Effector memory CD4-positive, alpha-beta T cell (primary cell): ENCODE measurements at places on chromosomes 6 and 20.

- no peak for DNase-seq
Observed at GRCh38 chr6:37507690-37508421, 8.2 kb upstream of the CCDC167 start.

DNA sequence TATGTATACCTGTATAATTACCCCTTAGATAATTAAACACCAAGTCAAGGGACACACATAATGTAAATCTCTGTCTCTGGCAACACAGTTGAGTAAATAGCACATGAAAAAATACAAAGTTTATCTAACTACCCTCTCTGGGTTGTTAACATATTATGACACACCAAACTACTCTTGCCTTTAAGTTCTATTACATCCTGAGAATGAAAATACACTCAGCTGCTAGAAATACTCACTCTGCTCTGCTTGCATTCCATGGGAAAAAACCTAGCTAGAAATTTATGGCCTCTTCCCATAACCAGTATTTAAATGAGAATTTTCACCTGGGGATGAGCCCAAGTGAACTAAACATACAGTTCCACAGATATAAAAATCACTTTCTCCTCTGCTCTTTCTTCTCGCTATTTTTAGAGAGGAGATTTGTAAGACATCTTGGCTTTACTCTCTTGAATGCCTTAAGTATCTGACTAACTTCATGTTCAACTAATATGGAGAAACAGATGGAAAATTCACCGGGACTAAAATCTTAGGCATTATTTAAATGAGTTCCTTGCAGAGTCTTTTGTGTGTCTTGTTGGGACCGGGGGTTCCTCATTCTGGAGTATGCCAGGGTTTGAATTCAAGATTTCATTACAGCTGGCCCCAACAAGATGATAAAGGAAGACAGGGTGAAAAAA is 140.9 kb downstream of the GJA10 start:
- DNase-seq, result no peak

DNA sequence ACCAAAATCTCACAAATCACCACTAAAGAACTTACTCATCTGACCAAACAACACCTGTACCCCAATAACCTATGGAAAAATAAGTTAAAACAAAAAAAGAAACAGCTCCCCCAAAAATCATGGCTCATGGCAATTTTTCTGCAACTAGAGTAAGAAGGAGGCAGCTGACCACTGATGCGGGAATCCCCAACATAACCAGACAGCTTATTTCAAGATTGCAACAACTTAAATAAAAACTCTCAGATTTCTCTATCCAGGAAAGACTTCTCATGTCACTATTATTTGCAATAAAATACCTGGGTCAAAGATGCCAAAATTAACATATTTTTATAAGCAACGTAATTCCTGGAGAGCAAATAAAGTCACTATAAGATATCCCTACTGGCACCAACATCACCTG is 128.1 kb upstream of the LY86 start:
- DNase-seq, result no peak

- DNase-seq, result no peak
Observed at GRCh38 chr6:43798688-43799444, 28.9 kb downstream of the VEGFA start.

- no peak for DNase-seq
Observed at GRCh38 chr6:1704711-1705110, 95.0 kb downstream of the FOXC1 start.

- no peak for DNase-seq
Observed at GRCh38 chr6:13383328-13384163, 55.2 kb upstream of the TBC1D7 start.

- DNase-seq, result no peak
Observed at GRCh38 chr6:56246881-56247653, at the start of gene COL21A1. COL21A1 (minus strand) TSS chr6:56247580; CDS start chr6:56182618, 64,962 bp downstream.

DNA sequence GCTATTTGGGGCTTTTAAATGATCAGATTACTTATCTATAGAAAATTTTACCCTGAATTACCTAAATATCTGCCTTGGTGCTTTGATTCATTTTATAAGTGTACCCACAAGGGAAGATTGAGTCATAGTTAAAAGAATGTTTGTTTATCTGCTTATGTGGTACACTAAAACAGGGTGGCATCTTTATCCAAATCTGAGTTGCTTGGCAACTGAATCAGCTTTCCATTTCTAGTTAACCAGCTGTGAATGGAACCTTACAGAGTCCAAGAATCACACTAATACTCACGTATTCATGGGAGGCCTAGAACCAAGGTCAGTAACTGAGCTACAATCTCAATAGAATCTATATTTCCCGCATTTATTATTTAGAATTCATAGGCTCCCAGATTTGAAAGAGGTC is 44.0 kb upstream of the CAP2 start:
- DNase-seq, result no peak

- no peak for DNase-seq
Observed at GRCh38 chr6:37260444-37260843, 2.5 kb upstream of the TMEM217 start.

GRCh38 chr6:160972111-160972510 is 19.5 kb upstream of the MAP3K4 start:
- DNase-seq, result no peak

- no peak for DNase-seq
Observed at GRCh38 chr6:81484251-81484650, 268.2 kb downstream of the TENT5A start.

DNA sequence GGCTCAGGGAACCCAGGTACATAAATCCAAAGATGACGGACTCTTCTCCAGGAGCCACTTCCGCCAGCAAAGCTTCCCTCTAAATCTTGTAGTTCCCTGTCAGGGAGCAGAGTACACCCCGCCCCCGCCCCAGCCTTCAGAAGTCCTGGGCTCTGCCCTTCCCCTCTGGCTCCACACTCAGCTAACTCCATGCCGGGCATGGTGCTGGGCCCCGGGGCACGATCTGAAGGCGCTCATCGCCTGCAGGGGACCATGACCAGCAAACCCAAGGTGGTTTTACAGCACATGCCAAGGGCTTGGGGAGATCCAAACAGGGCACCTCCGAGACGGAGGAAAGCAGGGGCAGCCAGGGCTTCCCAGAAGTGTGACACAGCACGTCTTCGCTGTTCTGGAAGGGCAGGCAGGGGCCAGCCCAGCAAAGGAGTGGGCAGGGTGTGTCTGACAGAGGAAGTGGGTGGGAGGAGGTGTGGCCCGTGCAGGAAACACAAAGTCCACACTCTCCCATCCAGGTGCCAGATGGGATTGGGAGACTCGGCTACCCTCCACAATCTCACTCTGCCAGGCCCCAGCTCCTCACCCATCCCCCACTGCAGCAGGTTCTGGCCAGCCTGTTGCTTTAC is 41.6 kb upstream of the SLC22A2 start:
- no peak for DNase-seq

DNA sequence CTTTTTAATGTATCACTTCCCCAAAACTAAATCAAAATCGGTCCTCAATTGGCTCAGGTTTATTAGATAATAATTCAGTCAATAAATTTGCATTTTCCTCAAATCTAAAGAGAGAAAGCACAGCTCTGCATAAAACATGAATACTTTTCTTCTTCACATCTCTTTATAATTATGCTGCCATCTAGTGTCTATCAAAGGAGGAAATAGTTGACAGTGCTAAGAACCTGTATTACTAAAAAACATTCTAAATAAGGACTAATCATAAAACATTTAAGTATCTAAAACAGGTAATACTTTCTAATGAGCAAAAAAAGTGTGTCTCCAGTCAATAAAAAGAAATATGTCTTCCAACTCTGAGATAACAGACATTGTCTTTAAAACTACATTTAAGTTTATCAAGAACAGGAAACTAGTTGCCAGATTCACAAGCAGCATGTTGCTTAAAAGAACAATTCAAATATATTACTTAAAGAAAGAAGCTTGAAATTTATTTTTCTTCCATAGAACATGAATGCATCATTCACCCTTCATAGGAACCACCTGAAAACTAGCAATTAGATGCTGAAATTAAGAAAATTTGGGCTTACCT is 56.5 kb upstream of the DST start:
- DNase-seq, result no peak
